ENCODE measurements at places on chromosomes 1 and 21. TPM values are rescaled to one million over a fixed set of nuclear protein-coding genes. Genes with fewer than 3 reads are reported as not detected.
A peak's percentile ranks its signal among the peaks of the same experiment; 100 is the strongest.

The STPG1 gene
- total RNA-seq, result 2.1 TPM

The CYP4Z1 gene
- not detected for total RNA-seq

GRCh38 chr1:31377364-31377863 is 4.5 kb upstream of the FABP3 start:
- no peak for ATAC-seq

DNA sequence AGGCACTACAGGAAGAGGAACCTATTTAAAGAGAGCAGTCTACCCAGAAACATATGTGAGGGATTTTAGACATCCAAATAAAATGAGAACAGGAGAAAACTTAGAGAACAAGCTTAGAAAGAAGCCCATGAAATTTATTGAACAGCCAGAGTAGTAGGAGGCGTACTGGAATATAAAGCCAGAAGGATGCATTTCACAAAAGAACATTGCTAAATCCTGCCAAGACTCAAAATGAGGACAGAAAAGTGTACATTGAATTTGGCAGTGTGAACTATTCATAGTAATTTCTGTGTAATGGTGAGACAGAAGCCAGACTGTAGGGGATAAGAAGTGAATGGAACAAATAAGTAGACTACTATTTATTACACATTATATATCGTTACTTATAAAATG is 22.5 kb downstream of the CEPT1 start:
- ATAC-seq, result no peak

The UBXN10 gene
- total RNA-seq, result 1.6 TPM

- no peak for ATAC-seq
Measured at GRCh38 chr1:147215540-147215916, 9.6 kb downstream of the FMO5 start.

The S100A9 gene
- not detected for total RNA-seq

GRCh38 chr1:174809755-174810280 is 189.9 kb upstream of the CACYBP start:
- ATAC-seq, result no peak

DNA sequence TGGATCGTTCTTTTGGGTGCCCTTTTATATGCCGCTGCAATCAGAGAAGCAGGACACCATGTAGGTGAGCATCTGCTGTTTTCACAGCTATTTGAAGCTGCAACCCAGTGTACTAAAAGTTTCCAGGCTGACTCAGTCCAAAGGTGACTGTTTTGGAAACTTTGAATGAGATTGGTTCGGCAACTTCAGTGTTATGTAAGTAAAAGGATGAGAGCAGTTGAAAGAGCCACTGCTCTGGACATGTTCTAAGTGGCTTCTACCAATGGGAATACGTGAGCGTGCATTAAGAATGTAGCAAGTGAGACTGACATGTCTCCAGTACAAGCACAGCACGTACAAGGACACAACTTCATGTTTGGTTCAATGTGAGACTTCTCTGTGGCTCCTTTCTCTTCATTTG is 55.6 kb downstream of the DDR2 start:
- ATAC-seq, result no peak

GRCh38 chr1:61056573-61057439 is 25.6 kb upstream of the NFIA start:
- ATAC-seq, result peak; percentile 85

- no peak for ATAC-seq
Measured at GRCh38 chr1:198776602-198777029, 137.8 kb downstream of the PTPRC start.

DNA sequence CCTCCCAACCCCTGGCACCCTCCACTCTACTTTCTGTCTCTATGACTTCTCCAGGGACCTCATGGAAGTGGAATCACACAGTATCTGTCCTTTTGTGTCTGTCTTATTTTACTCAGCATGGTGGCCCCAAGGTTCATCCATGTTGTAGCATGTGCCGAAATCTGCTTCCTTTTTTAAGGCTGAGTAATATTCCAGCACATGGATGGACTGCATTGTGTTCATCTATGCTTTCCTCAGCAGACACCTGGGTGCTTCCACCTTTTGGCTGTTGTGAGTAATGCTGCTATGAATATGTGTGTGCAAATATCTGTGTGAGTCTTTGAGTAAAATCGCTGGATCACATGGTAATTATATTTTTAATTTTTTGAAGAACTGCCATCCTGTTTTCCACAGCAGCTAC is 1.6 kb upstream of the PFKL start:
- ATAC-seq, result no peak

The FAM43B gene
- total RNA-seq, result 0.58 TPM

DNA sequence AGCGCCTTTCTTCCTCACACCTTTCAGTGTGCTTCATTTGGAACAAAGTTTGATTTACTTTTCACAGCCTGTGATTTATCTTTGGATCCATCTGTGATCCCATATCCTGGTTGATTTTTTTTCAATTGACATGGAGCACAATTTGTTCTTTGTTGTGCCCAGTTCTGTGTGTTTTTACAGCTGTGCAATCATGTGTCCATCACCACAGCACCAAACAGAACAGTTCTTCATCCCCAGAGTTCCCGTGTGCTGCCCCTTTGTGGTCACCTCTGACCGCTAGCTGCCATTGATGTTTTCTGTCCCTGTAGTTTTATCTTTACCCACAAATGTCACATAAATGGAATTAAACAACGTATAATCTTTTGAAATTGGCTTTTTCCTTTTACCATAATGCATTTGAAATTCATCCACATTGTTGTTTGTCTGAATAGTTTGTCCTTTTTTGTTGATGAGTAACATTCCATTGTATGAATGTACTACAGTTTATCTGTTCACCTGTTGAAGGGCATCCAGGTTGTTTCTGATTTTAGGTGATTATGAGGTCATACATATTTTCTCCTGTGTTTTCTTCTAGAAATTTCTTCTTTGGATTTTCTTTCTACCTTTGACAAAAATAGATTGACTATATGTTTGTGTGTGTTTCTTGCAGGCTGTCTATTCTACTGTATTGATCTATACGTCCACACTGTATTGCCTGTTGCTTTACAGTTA is 17.4 kb downstream of the MIGA1 start:
- ATAC-seq, result no peak

DNA sequence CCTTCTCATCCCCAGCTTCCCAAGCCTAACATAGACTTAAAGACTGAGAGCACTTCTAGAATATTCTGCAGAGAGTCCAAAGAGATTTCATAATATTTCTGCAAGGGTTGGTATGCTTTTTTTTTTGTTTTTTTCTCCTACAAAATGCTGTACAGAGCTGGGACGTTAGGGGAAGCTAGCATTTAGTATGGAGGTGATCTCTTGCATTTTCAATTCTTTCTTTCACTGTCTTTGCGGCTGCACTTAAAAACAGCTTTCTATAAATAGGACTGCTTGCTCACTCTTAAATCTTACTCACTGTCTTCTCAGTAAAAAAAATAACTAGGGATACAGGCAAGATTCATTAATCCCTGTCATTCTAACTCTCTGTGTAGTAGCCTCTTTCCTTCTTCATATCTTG is 7.4 kb downstream of the DSCAM start:
- no peak for ATAC-seq

Data from motor neuron (in vitro differentiated cells).